Aorta (tissue), 5 donors: ENCODE measurements at places on chromosomes 5 and 9. TPM values are rescaled to one million over a fixed set of nuclear protein-coding genes. Genes with fewer than 3 reads are reported as not detected.

DNA sequence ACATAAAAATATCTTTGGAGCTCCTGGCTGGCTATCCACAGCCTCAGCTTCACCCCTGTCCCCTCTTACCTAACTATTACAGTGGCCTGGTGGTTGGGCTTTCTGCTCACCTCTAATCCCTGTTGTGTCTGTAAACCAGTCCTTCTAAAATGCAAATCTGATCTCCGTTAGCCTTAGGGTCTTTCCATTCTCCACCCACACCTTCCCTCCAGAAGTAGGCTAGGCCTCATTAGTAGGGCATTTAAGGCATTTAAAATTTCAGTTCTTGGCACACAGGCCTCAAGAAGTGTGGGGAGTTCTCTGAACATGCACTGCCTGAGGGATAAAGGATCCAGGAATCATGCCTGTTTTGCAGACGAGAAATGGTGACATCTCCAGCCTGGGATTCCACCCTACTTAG, 26.4 kb upstream of the STC2 start:
- no peak for DNase-seq
- H3K36me3 ChIP-seq: no peaks in the 10 kb centered on the region
- H3K4me3 ChIP-seq: no peak overlapping the region
- no peak overlapping the region for H3K27ac ChIP-seq

DNA sequence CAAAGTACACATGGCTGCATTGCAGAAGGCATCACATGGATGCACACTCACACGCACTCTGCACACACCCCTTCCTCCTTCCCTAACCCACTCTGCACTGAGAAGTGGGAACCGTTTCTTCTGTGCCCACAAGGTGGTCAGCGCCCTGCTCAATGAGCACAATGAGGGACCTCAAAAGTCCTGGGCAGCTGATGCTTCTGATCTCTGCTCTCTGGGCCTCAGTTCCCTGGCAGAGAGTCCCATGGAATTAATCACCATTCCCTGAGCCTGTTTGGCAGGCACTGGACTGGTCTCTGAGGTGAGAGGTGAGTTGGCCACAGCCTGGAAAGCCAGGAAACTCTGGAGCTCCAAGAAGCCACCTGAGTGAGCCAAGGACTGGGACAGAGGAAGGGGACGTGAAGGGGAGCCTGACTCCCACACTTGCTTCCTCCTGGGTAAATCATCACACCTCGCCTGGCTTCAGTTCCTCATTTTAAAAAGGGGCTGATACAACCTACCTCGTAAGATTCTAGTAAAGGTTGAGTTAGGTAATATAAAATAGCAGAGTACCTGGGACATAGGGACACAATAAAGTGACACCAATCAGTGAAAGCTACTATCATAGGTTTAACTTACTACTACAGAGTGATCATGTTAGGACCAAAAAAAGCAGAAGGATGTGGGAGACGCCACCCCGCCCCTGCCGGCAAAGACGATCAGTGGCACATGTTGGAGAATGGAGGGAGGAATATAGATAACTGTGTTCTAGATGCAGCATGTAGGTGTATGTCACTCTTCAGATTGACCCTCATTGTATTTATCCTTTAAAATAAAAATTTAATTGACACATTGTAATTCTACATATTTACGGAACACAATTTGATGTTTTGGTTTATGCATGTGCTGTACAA, 21.1 kb upstream of the IGFBPL1 start:
- H3K27me3 ChIP-seq: no peaks in the 10 kb centered on the region
- H3K27ac ChIP-seq: no peak overlapping the region
- H3K36me3 ChIP-seq: no peaks in the 10 kb centered on the region
- H3K4me1 ChIP-seq: no peaks in the 10 kb centered on the region
- no peak for DNase-seq

- no peaks in the 10 kb centered on the region for H3K4me1 ChIP-seq
- H3K4me3 ChIP-seq: no peak overlapping the region
- H3K27me3 ChIP-seq: no peaks in the 10 kb centered on the region
- no peak overlapping the region for H3K27ac ChIP-seq
- no peak for DNase-seq
Measured at GRCh38 chr9:87178302-87178701, 231.0 kb upstream of the GAS1 start.

- H3K27ac ChIP-seq: no peak overlapping the region
- H3K4me1 ChIP-seq: no peaks in the 10 kb centered on the region
- DNase-seq: no peak
- H3K27me3 ChIP-seq: no peaks in the 10 kb centered on the region
- H3K4me3 ChIP-seq: no peak overlapping the region
Measured at GRCh38 chr5:132487841-132488555, 2.6 kb downstream of the IRF1 start.

DNA sequence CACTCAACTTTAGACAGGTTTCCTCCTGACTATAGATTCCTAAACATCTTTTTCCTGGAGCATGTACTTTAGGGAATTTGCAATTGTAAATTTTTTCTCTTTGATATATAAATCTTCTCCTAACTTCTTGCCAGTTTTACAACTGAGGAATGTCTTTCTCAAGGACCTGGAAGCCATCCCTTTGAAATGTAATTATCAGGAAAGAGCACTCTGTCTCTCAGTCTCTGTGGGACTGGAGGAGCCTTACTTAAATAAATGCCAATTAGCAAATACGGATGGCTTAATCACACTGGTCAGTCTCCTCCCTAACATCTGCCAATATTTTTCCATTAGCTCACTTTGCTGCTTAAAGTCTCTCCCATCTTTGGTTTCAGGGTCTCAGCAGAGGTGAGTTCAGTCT, 344.3 kb upstream of the ARRDC3 start:
- no peaks in the 10 kb centered on the region for H3K27me3 ChIP-seq
- no peaks in the 10 kb centered on the region for H3K4me1 ChIP-seq
- no peak overlapping the region for H3K4me3 ChIP-seq
- no peaks in the 10 kb centered on the region for H3K36me3 ChIP-seq

DNA sequence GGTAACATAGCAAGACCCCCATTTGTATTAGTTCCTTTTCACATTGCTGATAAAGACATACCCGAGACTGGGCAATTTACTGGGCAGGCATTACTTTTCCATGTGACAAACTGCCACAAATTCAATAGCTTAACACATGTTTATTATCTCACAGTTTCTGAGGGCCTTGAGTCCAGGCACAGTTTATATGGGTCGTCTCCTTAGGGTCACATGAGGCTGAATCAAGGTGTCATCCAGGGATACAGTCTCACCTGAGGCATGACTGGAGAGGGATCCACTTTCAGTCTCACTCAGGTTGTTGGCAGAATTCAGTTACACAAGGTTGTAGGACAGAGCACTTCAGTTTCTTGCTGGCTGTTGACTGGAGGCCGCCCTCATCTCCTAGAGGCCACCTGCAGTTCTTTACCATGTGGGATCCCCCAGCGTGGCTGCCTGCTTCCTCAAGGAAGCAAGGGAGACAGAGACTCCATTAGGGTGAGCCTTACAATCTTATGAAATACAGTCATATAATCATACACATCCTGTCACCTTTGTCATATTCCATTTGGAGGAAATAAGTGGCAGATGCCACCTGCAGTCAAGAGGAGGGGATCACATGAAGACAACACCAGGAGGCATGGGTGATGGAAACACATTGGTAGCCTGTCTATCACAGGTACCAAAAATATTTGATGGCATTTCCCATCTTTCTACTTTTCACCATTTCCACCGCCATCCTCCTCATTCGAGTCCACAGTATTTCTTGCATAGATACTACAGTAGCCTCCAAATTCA, 15.1 kb upstream of the ERAP1 start:
- no peak overlapping the region for H3K4me3 ChIP-seq
- no peaks in the 10 kb centered on the region for H3K27me3 ChIP-seq

DNA sequence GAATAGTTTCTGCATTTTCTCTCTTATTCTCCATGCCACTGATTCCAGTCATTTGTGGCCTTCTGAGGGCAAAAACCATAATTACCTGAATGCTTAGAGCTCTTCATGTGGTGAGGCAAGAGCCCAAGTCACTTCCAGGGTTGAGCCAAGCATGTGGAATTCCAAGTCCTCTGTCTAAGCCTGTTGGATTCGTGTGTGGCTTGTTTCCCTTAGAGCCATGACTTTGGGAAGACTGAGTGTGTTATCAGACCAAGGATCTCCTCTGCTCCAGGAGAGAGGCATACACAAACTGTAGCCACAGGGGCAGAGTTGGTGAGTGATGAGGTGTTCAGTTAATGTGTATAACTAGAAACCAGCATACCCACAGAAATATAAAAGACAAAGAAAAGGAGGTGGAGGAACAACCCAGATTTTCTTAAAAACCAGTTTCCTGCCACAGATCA, 27.1 kb downstream of the SLC22A5 start:
- no peaks in the 10 kb centered on the region for H3K36me3 ChIP-seq
- no peak overlapping the region for H3K4me3 ChIP-seq
- H3K4me1 ChIP-seq: no peaks in the 10 kb centered on the region
- no peaks in the 10 kb centered on the region for H3K27me3 ChIP-seq
- no peak overlapping the region for H3K27ac ChIP-seq

DNA sequence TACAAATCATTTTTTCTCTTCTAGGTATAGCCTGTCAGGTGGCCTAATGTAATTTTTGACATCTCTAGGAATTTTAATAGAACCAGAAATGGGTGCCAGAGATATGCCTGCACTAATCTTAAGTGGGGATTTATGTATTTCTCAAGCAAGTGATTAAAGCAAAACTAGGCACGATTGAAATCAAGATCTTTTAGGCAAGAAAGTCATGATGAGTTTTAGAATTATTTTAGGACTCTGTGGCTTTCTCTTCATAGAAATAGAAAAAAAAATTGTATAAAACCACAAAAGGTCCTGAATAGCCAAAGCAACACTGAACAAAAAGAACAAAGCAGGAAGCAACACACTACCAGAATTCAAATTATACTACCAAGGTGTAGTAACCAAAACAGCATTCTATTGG, 952 bp upstream of the AMACR start:
- H3K4me3 ChIP-seq: peak overlapping the region; percentile 62
- H3K27me3 ChIP-seq: no peaks in the 10 kb centered on the region
- H3K4me1 ChIP-seq: peaks cover 4% of the 10 kb centered on the region

GRCh38 chr5:160497878-160498277, 76.2 kb downstream of the PTTG1 start:
- no peaks in the 10 kb centered on the region for H3K27me3 ChIP-seq
- no peaks in the 10 kb centered on the region for H3K4me1 ChIP-seq
- H3K4me3 ChIP-seq: no peak overlapping the region
- H3K27ac ChIP-seq: no peak overlapping the region
- H3K36me3 ChIP-seq: no peaks in the 10 kb centered on the region
- no peak for DNase-seq

DNA sequence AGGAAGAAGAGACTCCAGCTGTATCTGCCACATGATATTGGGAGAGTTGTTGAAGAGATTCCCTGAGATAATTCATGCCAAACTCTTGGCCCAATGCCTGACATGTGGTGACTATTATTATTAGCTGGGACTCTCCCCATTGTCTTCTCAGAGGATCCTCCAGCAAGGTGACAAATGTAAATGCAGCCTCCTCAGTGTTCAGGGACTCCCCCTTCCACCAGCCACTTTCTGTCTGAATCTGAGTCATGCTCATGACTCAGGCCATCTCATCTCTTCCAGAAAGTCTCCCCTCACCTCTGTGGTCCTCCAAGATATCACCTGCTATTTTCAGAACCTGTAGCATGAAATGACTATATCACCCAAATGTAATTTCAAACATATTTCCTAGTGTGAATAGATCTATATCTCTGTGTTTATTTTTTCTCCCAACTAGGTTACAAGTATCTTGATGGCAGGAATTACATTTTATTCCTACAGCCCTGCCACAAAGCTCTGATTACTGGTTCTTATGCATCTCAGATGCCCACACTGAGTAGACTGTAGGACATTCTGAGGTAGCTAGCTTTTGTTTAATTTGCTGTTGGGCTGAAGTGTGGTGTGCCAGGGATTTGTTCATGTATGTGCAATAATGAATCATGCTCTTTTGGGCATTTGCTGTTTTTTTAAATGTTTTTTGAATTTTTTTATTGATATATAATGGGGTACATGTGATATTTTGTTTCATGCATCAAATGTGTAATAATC, 126.6 kb upstream of the IL12B start:
- H3K4me1 ChIP-seq: no peaks in the 10 kb centered on the region
- H3K4me3 ChIP-seq: no peak overlapping the region
- H3K36me3 ChIP-seq: no peaks in the 10 kb centered on the region
- no peaks in the 10 kb centered on the region for H3K27me3 ChIP-seq

GRCh38 chr5:51024263-51024662, 357.8 kb downstream of the PARP8 start:
- no peaks in the 10 kb centered on the region for H3K27me3 ChIP-seq
- no peak overlapping the region for H3K4me3 ChIP-seq
- H3K27ac ChIP-seq: no peak overlapping the region
- H3K4me1 ChIP-seq: no peaks in the 10 kb centered on the region
- DNase-seq: no peak

DNA sequence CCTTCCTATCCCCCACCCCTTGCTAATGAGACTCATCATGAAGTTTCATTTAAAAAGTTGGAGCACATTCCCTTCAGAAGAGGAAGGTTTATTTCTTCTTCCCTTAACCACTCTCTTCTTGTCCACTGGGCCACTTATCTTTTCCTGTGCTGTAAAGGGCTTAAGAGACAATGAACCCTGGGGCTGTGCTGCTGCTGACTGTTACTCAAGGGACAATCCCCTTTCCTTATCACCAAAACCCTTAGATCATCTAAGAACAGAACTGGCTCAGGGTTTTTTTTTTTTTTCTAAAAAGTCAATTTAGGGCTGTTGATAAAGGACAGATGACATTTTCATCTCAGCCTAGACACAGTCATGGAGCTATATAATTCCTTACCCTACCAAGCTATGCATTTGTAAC, 29.6 kb downstream of the CAPSL start:
- no peak overlapping the region for H3K27ac ChIP-seq
- H3K4me1 ChIP-seq: no peaks in the 10 kb centered on the region
- DNase-seq: no peak
- no peak overlapping the region for H3K4me3 ChIP-seq

The KIAA0825 gene
- total RNA-seq: 4.3 TPM

The SLC6A18 gene
- total RNA-seq: not detected

The STPG3 gene
- not detected for total RNA-seq

The FOXI1 gene
- not detected for total RNA-seq

The CCNO gene
- total RNA-seq: 1.3 TPM
